ENCODE measurements at places on chromosomes 5 and 9.
A peak's percentile ranks its signal among the peaks of the same experiment; 100 is the strongest.

GRCh38 chr5:151413800-151414199 lies 33.6 kb upstream of the SLC36A1 start:
- no peak for DNase-seq

DNA sequence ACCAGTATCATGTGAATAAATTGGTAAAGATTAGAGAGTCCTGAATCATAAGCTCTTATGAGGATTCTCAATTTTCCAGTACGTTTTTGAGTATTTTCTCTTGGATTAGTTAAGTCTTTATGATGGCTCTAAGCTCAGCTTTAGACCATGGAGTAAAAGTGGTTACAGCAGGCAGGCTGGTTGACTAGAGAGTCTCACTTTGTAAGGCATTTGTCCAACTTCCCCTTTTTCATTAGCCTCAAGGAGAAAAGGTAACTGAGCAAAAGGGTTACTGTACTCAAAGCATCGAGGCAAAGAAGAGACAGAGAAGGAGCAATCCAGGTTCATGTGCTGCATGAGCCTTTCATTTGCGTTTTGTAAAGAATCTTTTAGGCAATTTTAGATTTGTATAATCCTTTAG lies 8.5 kb downstream of the NOP16 start:
- DNase-seq, result no peak

DNA sequence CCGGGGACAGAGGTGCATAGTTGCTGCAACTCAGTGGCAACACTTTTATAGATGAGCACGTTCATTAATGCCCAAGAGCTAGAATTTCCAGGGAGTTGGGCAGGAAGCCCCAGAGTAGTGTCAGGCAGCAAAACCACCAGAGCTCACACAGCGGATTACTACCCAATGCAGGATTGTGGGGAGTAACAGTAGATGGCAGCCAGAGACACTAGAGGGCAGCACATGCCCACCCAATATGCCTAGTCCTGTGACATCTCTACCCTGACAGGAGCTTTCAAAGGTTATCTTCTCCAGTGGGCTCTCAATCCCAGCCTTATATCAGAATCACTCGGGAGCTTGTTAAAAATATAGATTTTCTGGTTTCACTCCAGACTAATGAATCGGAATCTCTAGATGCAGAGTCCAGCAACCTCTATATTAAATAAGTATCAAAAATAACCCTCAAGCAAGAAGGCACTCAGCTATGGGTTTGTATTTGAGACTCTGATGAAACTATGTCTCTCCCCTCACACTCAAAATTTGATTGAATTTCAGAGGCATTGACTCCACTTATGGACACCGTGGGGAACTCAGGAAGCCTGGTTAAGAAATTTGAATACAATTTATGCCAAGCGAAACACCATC lies 58.4 kb upstream of the PHF24 start:
- peak; percentile 78 for DNase-seq

GRCh38 chr5:102153003-102153759 lies 142.9 kb downstream of the SLCO4C1 start:
- DNase-seq, result peak; percentile 24

GRCh38 chr9:38334234-38334633 lies 58.3 kb upstream of the ALDH1B1 start:
- no peak for DNase-seq

DNA sequence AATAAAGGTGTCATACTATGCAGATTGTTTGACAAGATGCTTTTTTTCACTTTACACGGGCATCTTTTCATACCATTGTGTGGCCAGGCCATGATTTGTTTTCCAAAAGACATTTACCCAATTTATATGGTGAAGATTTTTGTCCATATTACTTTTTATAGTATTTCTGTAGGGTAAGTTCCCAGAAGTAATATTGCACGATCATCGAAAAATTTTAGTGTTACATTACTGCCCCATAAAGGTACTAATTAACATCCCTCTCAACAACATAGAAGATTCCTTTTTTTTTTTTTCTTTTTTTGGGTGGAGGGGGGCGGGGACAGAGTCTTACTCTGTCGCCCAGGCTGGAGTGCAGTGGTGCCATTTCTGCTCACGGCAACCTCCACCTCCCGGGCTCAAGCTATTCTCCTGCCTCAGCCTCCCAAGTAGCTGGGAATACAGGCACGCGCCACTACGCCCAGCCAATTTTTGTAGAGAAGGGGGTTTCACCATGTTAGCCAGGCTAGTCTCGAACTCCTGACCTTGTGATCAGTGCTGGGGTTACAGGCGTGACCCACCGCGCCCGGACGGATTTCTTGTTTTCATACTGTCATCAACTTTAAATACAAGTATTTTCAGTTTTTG lies 1.2 kb upstream of the ROPN1L start:
- DNase-seq, result no peak

DNA sequence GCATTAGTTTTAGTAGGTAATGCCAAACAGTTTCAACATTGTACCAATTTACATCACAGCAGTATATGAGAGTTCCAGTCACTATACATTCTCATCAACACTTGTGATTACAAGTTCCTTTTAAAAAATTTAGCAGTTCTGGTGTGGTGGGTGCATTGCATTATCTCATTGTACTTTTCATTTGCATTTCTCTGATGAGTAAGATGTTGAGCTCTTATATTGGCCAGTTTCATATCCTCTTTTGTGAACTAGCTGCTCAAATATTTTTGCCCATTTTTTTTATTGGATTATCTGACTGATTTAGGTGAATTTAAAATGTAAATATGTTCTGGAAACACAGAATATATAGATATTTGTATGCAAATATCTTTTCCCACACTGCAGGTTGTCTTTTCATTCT lies 160.9 kb upstream of the NR3C1 start:
- no peak for DNase-seq

DNA sequence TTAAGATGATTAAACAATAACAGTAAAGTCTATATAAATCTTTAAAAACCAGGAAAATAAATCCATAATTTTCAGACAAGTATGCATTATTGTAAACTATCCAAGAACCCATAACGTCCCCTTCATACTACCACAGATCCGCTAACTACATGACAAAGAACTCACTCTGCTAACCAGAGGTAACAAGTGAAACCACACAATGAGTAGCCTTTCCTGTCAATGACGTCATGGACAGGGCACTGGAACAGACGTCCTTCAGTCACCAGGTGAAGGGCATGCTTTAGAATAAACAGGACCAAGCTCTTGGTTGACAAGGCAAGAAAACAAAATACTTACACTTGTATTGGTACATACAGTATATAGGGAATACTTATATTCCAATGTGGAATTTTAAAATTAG lies 45.2 kb downstream of the RNF130 start:
- DNase-seq, result no peak

DNA sequence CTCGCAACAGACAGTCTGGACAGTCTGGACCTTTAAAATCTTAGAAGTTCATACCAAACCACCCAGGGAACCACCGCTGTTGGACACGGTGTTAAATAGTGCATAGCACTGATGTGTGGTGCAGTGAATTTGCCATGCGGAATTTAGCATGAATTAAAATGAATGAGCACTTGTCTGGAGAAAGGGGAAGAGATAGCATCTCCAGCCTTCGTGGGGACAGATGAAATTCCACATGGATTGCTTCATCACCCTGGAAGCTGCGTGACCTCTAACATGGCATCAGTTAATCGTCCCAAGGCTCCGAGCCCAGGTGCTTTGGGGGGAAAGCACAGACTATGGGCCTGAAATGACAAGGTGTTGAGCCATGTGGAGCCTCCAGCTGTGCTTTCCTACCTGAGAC lies 91.4 kb downstream of the ADAMTS16 start:
- no peak for DNase-seq
